H9 (cell line): ENCODE measurements at places on chromosomes 12 and 14. TPM values are rescaled to one million over a fixed set of nuclear protein-coding genes. Genes with fewer than 3 reads are reported as not detected.

The SIX1 gene
- total RNA-seq = 0.09 and 0.17 TPM in 2 replicates

- H3K4me3 ChIP-seq = no peak overlapping the region
- no peak for DNase-seq
- H3K27me3 ChIP-seq = no peaks in the 10 kb centered on the region
- H3K4me1 ChIP-seq = no peaks in the 10 kb centered on the region
- H3K27ac ChIP-seq = no peak overlapping the region
Observed at GRCh38 chr12:4943067-4943937, 33.6 kb downstream of the KCNA1 start.

The NID2 gene
- total RNA-seq = 6.4 and 6.6 TPM in 2 replicates

DNA sequence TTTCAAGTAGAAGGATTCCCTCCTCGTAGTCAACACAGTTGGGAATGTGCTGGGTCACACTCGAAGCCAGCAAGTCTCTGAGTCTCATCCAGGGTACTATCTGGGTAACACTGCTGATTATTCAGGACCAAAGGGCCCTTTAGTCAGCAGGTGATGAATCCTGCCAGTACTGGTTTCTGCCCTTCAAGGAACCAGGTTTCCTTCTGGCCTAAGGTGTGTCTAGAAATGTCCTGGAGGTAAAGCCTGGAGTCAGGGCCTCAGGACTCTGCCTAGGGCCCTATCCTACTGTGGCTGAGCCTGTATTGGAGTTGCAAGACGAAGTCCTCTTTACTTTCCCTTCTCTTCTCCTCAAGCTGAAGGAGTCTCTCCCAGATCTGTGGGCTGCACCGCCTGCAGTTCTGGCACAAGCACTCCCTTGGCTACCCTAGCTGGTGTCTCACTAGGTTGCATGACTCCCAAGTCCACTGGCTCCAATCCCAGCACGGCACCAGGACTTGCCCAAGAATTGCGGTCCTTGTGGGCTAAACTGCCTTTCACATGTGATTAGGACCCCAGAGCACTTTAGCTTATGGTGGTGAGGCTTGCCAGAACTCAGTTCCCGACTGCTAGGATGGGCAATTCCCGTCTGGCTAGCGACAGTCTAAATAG lies 193.7 kb upstream of the PDE3A start:
- H3K27ac ChIP-seq = no peak overlapping the region
- no peaks in the 10 kb centered on the region for H3K36me3 ChIP-seq
- H3K4me3 ChIP-seq = no peak overlapping the region
- DNase-seq = no peak
- H3K27me3 ChIP-seq = no peaks in the 10 kb centered on the region

- H3K36me3 ChIP-seq = no peaks in the 10 kb centered on the region
- H3K4me1 ChIP-seq = no peaks in the 10 kb centered on the region
- no peaks in the 10 kb centered on the region for H3K27me3 ChIP-seq
- no peak overlapping the region for H3K27ac ChIP-seq
Observed at GRCh38 chr14:94102768-94103482, 7.6 kb upstream of the IFI27 start.

- peak; percentile 87 for DNase-seq
- no peaks in the 10 kb centered on the region; the same call in 2 of the 3 replicates for H3K36me3 ChIP-seq
Observed at GRCh38 chr14:100140452-100141078, 18.9 kb downstream of the DEGS2 start.

DNA sequence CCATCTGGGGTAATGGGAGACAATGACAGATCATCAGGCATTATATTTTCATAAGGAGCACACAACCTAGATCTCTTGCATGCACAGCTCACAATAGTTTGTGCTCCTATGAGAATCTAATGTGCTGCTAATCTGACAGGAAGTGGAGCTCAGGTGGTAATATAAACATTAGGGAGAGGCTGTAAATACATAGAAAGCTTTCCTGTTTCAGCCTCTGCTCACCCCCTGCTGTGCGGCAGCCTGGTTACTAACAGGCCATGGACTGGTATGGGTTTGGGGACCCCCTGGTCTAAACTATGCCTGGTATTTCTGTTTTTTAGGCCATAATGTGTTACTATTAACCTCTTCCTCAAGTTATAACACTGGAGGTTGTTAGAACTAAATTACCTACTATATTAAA lies 1373.7 kb downstream of the LRFN5 start:
- no peaks in the 10 kb centered on the region for H3K4me1 ChIP-seq
- no peak overlapping the region for H3K4me3 ChIP-seq
- H3K36me3 ChIP-seq = peaks cover 5% of the 10 kb centered on the region; the same call in 2 of the 3 replicates
- H3K27me3 ChIP-seq = no peaks in the 10 kb centered on the region
- DNase-seq = no peak
- no peak overlapping the region for H3K27ac ChIP-seq

- DNase-seq = no peak
- H3K27ac ChIP-seq = no peak overlapping the region
- H3K27me3 ChIP-seq = no peaks in the 10 kb centered on the region
- H3K36me3 ChIP-seq = no peaks in the 10 kb centered on the region
- no peak overlapping the region for H3K4me3 ChIP-seq
- no peaks in the 10 kb centered on the region for H3K4me1 ChIP-seq
Observed at GRCh38 chr14:90981636-90982035, 78.8 kb downstream of the RPS6KA5 start.
